ENCODE measurements at places on chromosomes 2 and 18.

GRCh38 chr2:23294238-23294637, 90.7 kb upstream of the KLHL29 start:
- DNase-seq: no peak

DNA sequence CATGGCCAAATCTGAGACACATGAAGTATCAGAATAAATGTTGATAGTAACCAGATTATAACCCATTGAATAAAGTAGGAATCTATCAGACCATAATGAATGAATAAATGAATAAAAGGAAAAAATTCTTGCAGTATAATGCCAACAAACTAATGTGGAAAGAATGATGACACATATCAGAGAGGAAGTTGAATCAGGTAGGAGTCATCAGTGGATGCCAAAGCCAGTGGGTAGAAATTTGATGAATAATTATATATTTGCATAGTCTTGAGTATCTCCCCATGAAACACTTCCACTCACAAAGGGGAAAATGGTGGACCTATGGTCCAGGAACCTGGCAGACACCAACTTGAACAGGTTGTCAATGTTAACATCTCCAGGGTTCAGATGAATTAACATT, 68.6 kb downstream of the GALNT3 start:
- DNase-seq: no peak

DNA sequence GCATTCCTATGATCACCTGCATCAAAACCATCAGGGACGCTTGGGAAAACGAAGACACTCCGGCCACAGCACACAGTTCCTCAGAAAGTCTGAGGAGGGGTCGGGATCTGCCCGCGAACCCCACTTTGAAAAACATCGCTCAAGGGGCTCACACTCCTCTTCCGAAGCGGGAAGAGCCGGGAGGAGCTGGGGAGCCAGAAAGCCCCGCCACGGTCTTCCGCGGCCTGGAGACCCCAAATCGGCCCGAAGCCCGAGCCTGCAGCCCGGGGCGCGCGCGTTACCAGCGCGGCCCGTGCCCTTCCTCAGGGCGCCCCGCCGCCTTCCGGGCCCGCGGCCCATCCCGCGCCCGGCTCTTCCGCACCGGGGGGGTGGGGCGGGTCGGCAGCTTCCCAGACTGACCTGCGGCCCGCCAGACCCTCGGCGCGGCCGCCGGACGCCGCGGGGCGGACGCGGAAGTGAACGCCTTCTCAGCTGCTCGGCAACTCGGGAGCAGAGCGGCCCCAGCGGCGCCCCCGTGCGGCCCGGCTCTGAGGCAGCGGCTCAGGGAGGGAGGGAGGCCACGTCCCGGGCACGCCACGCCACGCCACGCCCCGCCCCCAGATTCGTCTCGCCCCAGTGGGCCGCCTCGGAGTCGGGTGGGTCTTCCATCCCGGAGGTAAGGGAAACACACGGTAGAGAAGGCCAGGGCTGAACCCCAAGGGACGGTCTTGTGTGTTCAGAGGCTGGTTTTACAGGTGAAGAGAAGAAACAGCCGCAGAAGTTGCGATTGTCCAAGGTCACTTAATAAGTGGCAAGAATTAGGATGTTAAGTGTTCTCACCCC, at the start of gene KCTD18:
Gene KCTD18 (minus strand): TSS at position 457 of the 822 bp plus-strand sequence. CDS start 3,052 bp downstream, outside the sequence.
- peak; percentile 93 for DNase-seq

GRCh38 chr2:105775809-105776559, 31.3 kb downstream of the NCK2 start:
- no peak for DNase-seq

DNA sequence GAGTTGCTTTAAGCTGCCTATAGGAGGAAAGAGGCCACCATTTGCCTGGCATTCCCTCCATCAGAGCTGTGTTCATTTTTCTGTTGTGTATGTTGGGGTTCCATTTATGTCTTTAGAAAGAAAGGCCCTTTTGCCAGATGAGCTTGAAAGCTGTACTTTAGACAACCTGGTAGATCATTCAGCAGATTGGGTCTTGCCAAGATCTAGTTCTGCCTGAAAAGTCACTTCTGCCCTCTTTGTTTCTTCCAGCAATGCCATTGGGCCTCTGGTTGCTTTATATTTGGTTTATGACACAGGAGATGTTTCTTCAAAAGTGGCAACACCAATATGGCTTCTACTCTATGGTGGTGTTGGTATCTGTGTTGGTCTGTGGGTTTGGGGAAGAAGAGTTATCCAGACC, 14.4 kb downstream of the SLC20A1 start:
- DNase-seq: no peak

DNA sequence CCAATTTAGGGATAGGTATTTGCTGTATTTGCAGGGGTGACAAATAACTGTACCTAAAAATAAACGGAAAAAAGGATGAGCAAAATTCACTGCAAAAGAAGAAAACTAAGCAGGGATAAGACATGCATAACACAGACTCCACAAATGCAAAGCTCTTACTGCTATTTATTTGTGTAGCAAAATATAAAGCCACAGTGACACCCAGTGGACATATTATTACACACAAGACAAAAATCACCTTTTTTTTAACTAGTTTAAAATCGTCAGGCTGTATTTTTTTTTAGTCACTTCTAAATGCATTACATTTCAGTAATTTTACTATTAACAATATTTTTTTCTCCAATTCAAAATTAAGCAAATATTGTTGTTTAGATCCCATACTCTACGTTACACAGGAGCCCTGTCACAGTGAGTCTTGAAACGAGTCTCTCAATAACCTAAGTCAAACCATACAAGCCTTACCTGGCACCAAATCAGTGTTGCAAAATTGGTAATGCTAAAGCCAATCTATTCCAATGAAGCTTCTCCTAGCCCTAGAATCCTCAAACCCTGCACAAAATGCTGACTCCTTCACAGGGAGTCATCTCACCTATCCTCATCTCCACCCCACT, 23.7 kb downstream of the METTL4 start:
- peak; percentile 65 for DNase-seq

GRCh38 chr2:239751679-239752355, 273.3 kb downstream of the NDUFA10 start:
- no peak for DNase-seq

DNA sequence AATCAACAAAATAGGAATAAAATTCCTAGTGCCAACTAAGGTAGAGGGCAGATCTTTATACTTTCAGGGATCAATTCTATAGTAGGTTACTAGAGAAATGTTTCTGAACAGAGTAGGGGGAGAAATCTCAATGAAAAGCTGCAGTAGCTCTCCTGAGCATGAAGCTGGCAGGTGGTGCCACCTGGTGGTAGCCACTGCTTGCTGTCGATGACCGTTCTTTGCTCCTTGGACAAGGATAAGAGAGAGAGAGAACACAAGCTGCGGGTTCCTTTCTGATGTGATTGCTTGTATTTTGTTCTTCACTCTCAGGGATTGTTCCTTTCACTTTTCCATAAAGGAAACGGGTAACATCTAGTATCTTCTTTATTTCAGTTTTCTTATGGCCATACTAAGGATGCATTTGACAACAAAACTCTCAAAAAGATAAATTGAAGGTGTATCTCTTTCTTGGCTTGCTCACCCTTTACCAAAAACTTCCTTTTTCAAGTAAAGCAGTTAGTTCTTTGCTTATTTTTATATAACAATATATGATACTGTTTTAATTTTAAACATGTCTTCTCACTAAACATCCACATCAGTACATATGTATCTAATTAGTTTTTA, 18.6 kb upstream of the MRPL19 start:
- peak; percentile 89 for DNase-seq

DNA sequence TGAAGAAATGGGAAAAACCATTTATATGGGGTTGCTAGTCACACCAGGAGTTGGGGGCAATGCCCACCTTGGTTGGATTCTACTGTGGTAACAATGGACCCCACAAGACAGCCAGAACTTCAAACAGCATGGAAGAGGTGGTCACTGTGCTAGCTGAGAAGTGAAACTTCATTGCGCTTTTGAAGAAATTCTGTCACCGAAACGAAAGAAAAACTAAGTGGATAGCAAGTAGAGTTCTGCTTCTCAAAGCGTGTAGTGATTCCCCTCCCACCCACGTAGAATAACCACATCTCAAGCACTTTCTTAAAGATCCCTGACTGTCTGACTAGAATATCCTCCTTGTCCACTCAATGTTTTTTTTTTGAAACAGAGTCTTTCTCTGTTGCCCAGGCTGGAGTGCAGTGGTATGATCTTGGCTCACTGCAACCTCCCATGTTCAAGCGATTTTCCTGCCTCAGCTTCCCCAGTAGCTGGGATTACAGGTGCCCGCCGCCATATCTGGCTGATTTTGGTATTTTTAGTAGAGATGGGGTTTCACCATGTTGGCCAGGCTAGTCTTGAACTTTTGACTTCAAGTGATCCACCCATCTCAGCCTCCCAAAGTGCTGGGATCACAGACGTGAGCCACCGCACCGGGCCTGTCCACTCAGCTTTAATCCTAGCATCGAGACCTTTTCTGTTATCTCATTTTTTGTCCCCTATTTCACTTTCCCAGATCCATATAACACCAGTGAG, 30.1 kb upstream of the CCL20 start:
- no peak for DNase-seq

- no peak for DNase-seq
Observed at GRCh38 chr2:239539083-239539775, 138.4 kb upstream of the HDAC4 start.

GRCh38 chr2:173574324-173575112, 219.8 kb downstream of the CDCA7 start:
- no peak for DNase-seq

DNA sequence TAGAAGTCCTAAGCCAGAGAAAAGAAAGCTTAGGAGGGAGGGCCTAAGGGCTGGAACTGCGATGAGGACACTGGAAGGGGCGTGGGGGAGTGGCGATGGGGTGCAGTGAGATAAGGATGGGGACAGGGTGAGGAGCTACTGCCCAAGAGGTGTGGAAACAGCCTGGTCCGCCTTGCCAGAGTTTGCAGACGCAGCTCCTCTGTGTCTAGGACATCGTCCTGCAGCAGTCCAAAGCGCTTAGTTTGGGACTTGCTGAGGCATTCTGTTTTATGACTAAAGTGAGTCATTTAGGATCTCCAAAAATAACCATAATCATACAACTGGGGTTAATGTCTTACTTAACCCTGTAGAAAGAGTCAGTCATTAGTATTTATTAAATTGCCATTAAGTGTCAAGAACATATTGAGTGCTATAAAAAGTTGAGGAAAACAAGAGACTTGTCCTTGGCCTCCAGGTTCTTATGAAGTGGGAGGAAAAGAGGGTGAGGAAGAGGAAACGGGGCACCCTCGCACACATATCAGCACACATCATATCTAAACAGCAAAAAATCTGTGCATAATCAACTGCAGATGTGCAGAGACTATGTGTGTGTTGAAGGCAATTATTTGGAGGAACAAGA, 74.8 kb downstream of the CDK15 start:
- DNase-seq: no peak

Data from neural progenitor cell (in vitro differentiated cells).